ENCODE measurements at places on chromosomes 16 and 17. TPM values are rescaled to one million over a fixed set of nuclear protein-coding genes. Genes with fewer than 3 reads are reported as not detected.

The RCVRN gene
- total RNA-seq = 165 TPM

The GCGR gene
- total RNA-seq = 0.27 TPM

The SGSH gene
- total RNA-seq = 20.3 TPM

The TEKT5 gene
- 0.44 TPM for total RNA-seq

The MT1F gene
- total RNA-seq = 0.77 TPM

The GSG1L gene
- total RNA-seq = 5.1 TPM

The CRHR1 gene
- 20.6 TPM for total RNA-seq

The CLEC18B gene
- total RNA-seq = 6.3 TPM
